ENCODE measurements at places on chromosomes 7 and 10.
A peak's percentile ranks its signal among the peaks of the same experiment; 100 is the strongest.

GRCh38 chr10:83983578-83984255 is 155.6 kb upstream of the GHITM start:
- DNase-seq, result no peak

DNA sequence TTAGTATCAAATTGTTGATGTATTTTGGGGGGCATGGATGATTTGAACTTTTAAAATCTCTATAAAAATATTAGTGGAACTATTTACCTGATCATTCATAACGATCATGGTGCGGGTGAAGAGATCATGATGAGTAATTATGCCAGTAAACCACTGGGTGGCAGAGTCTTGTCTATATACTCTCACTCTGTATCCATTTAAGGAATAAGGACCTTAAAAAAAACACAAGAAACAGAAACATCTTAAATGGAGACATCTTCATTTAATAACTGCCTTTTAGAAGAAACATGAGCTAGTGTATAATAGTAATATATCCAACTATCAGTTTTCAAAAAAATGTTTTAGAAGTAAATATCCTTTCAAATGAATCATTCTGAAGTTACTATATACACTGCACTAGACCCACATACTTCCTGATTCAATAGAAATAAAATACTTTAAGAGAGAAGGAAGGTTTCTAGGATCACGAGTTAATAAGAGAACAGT is 84.0 kb downstream of the NRBF2 start:
- peak; percentile 66 for DNase-seq

GRCh38 chr10:97347317-97347716 is 12.8 kb upstream of the FRAT2 start:
- no peak for DNase-seq

GRCh38 chr10:61804414-61804813 is 97.1 kb upstream of the ARID5B start:
- DNase-seq, result no peak

DNA sequence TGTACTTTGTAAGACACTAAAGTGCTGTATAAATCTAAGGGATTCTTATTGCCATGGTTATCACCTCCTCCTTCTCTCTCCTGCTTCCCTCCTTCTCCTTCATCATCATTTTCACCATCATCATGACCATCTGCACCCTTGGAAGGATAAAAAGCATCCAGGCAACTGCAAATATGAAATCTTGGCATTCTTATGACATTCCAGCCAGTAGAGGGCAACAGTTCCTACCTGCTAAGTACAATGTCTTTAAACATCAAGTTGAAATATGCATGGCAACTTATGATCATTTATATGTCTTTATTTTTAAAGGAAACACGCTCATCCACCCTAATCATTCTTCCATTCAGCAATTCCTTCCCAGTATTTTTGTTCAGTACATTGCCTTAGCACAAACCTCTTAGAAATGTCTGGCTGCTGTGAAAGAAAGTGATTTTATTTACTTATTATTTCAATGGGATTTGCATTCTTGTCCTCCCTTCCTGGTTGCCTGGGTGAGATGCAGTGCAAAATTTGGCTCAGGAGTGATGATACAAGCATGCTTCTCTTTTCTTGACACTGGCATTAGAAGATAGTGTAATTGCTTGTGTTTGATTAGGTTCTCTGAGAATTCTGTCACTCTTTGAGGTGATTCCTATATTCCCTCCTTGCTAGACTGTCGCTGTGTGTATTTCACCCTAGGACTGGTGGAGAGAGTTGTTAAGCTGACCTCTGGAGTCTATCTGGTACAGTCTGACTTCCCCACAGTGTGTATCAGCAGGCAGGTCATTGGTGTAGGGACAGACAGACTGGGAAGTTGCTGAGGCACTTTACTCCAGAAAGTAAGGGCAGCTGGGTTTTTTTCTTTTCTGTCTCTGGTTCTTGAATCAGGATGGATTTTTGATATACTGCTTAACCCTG is 188.5 kb upstream of the BMPER start:
- DNase-seq, result peak; percentile 20

- DNase-seq, result no peak
Measured at GRCh38 chr10:18350340-18350739, 210.1 kb downstream of the CACNB2 start.

DNA sequence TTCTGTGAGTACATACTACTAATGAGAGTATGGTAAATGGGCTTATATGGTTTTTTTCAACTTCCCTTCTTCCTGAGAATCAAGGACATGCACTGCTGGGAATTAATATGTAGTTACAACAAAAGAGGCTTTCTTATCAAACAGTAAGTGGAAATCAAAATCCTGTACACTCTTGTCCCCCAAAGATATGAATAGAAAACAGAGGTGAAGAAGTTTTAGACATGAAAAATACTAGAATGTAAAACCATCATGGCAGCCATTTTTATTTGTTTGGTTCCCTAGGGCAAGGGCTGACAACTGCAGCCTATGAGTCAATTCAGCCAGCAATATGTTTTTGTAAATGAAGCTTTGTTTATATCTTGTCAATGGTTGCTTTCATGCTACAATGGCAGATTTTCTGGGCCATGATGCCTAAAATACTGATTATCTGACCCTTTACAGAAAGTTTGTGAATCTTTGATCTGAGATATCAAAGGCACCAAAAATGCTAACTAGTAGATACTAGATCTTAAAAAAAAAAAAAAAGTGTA is 422.4 kb downstream of the PARD3 start:
- peak; percentile 55 for DNase-seq

GRCh38 chr7:149685455-149685854 is 87.9 kb downstream of the ZNF467 start:
- no peak for DNase-seq

DNA sequence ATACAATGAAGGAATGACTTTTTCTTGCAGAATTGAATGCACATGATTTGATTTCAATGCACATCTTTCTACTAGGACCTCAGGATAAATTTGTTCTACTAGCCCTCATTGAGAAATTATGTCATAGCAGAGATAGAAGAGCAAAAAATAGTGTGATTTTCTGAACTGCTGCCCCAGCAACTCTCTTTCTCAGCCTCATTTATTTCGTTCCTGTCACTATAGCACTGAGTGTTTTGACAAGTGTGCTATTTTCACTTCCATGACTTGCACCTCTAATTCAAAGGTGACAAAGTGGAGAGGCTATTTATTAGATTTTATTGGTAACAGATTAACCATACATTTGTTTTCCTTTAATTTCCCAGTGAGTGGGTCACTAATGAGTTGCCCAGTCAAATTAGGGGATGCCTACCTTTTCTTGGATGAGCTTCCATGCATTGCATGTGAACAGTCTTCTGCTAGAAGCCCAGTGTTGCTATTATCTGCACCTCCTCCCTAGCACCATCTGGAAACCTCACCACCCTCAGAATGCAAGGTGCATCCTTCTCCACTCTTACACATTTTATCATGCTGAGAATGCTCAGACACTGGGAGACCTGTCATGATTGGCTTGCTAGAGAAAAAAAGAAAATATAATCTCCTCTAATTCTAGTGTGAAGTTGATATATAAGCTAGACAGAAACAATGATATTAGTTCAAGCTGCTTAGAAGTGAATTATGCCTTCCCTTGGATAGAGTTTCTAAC is 119.6 kb upstream of the CTTNBP2 start:
- no peak for DNase-seq

- no peak for DNase-seq
Measured at GRCh38 chr7:111730476-111731300, 168.4 kb upstream of the IMMP2L start.

Measured in globus pallidus (tissue), 1 donor.